Fibroblast of skin of scalp (primary cell): ENCODE measurements at places on chromosomes 12 and 14.
A peak's percentile ranks its signal among the peaks of the same experiment; 100 is the strongest.

GRCh38 chr14:84390010-84390409 lies 1139.9 kb upstream of the FLRT2 start:
- DNase-seq = peak; percentile 14

- DNase-seq = no peak
Observed at GRCh38 chr12:41459111-41459905, 271.2 kb downstream of the PDZRN4 start.

DNA sequence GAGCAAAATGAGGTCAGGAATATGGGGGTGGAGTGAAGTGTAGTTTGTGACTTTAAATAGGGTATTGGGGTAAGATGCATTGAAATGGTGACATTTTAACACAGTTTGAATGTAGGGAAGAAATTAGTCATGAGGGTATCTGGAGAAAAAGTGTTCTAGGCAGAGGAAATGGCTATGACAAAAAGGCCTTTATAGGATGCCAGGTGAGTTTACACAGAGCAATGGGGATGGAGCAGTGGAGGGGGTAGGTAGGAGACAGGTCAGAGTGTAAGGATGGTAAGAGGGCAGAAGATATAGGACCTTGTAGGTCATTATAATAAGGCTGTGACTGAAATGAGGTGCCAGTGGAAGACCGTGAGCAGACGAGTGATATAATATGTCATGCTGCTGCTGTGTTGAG lies 30.4 kb downstream of the HEATR5A start:
- DNase-seq = no peak

- DNase-seq = no peak
Observed at GRCh38 chr12:5309654-5310053, 122.3 kb upstream of the NTF3 start.

GRCh38 chr12:116033765-116034164 lies 243.7 kb downstream of the MED13L start:
- no peak for DNase-seq

- DNase-seq = no peak
Observed at GRCh38 chr12:100993916-100994450, 199.4 kb downstream of the ANO4 start.

- DNase-seq = no peak
Observed at GRCh38 chr14:55963295-55963694, 154.9 kb upstream of the PELI2 start.

DNA sequence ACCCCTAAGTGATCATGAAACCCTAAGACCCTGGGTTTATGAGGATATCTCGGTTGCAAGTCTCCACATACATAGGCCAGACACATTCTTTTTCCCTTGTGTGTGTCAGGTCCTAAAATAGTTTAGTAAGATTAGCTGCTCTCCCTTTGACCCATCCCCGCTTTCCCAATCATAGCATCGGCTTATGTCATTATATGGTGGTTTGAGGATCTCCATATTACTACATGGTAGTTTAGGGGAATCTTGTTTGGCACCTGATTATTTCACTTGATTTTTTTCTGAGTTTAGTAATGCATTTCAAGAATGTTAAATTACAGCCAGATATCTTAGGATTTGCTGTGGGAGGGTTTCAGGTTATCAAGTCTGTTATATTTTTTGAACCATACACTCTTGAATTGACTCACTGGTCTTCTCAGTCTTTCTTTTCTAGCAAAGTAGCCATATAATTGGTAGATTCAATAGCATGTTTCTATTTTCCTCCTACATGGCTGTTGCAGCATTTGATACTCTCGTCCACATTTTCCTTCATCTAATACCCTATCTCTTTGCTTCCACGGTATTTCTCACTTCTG lies 68.3 kb upstream of the TRHDE start:
- DNase-seq = no peak

DNA sequence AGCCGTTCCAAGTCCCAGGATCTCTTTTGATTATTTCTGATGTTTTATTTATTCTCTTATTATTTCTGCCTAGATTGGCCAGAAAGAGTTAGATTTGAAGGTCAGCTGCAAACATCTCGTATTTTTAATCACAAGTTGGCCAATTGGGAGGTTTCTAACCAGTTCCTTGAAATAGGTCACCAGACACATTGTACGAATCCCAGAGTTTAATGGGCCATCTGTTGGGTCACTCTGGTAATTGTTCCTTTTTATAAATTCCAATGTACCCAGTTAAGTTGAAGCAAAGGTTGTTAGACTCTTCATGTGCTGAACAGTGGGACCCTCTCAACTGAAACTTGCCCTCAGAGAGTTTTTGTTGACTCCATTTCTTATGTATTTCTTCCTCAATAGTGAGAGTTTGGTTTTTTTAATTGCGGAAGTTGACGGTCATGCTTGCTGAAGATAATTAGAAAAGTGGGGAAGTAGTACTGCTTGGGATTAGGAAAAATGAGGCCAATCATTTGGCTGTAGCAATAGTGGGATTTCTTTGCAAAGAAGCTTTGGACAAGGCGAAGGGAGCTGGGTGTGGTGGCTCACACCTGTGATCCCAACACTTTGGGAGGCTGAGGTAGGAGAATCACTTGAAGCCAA lies 382.7 kb upstream of the RGS6 start:
- DNase-seq = no peak

- DNase-seq = no peak
Observed at GRCh38 chr12:118537481-118537917, 161.1 kb downstream of the SUDS3 start.

GRCh38 chr12:26036877-26037276 lies 78.4 kb downstream of the RASSF8 start:
- no peak for DNase-seq

DNA sequence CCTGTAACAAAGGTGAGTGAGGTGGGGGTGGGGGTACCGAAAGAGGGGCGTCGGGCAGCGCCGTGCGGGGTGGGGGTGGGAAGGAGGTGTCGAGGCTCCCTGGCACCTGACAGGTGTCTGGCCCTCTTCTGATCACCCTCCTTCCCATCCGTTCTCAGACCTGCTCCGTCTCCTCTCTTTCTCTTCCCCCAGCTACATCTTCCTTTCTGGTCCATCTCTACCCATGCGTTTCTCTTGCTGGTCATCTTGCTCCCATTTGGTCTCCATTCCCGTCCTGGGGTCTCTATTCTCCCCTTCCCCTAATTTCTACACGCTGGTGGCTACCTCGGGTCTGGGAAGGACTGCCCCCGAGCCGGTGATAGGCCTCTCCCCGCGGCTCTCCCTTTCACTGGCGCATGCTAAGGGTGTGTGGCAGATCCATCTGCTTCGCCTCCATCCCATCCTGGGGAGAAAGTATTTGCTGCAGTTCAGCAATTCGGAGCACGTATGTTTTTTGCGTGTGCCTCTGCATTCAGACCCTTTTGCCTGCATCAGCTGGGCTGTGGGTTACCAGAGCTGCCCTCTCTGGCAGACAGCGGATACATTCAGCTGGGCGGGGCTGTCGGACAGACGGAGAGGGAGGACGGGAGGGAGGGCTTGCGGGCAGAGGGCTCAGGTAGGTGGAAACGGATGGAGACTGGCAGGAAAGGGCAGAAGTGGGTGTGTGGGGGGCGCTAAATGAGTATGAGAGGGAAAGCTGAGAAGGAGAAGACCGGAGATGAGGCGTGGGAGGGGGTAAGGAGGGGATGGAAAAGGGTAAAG lies 730 bp downstream of the CLSTN3 start:
- DNase-seq = peak; percentile 45

- DNase-seq = peak; percentile 86
Observed at GRCh38 chr12:58711974-58712373, 208.3 kb downstream of the LRIG3 start.

- peak; percentile 97 for DNase-seq
Observed at GRCh38 chr14:96090441-96091148, 51.4 kb downstream of the C14orf132 start.

- no peak for DNase-seq
Observed at GRCh38 chr12:111606767-111607230, 7.7 kb upstream of the ATXN2 start.

GRCh38 chr12:93805736-93806141 lies 128.6 kb downstream of the CRADD start:
- no peak for DNase-seq

GRCh38 chr12:93514853-93515252 lies 47.5 kb downstream of the MRPL42 start:
- peak; percentile 88 for DNase-seq

DNA sequence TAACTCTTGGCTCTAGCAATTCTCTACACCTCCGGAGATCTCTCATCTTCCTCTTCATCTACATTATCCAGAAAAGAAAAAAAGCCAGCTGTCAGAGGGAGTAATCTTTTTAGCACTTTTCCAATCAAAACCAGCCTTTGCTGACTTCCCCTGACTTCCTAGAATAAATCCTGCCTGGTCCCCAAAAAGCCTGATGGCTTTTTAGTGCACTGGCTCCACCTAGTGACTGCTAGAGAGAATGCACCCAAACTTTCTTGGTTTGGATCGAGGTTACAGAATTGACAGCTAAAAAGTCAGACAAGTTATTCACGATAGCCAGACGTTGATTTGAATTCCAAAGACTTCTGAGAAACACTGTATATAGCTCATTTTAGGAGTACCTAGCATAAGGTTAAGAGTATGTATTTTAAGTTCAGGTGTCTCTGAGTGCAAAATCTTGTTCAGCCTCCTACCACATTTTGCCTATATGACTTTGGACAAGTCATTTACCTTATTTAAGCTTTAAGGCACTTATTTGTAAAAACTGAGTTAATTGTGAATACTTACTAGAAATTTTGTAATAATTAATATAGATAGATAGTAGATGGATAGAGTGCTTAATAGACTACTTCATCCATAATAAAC lies 185.7 kb upstream of the GRIN2B start:
- DNase-seq = peak; percentile 52

DNA sequence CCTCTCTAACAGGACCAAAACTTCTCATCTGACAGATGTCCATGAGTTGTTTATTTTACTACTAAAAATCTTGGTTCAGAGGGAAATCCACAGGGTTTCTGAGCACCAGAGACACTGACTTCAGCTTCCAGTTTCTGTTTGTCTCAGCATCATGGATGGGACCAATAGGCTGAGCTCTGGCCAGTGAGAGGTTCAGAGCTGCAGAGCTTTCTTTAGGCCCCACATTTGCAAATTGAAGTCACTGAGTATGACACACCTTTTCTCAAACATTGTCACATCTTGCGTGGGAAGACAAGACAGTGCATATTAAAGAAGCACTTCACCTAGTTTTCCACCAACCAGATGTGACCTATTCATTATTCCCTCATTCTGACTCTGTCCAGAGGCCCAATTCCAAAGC lies 45.2 kb downstream of the RDH12 start:
- no peak for DNase-seq

DNA sequence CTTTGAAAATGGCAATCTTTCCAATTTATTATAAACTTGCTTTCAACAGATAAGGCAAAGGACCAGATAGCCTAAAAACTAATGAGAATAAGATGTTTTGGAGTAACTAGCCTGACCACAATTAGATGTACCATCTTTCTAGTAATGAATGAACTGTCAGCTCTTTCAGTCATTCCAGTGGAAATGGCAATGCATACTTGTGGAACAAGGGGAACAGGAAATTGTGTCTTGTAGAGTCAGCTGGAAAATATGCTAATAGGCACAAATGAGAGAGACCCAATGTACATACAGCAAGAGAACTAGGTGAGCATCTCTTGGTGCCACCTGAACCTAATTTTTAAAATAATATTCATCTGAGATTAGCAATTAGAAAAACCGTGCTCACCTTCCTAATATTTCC lies 76.1 kb upstream of the GPHB5 start:
- DNase-seq = peak; percentile 25

DNA sequence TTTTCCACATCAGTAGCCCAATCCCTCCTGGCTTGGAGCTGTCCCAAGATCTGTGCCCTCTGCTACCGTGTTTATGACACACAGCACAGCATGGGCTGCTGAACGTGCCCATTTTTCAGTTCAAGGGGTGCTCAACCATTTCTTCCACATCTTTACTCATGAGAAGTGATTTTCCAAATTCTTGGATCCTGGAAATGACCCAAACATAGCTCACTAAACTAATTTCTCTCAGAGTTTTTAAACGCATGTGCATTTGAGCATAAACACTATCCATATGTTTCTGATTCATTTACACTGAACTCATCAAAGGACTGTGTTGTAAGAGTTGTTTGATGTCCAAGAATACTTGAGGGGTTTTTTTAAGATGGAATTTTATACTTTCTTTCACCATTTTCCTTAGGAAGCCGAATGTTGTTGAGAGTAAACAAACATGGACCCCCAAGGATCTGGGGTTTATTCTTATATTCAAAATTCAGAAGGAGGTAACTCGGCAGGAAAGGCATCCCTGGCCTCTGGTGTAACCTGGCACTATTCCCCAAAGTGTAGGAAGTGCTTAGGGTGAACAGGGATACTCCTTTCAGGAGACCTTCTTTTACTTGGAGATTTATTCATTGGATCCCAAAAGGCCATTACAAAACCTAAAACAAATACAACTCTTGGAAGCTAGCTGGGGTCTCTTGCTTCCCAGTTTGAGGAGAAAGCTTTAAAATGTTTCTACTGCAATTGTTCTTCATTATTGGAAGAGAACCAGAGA lies 215.0 kb downstream of the BMP4 start:
- peak; percentile 67 for DNase-seq

GRCh38 chr12:94603434-94604365 lies 46.7 kb downstream of the TMCC3 start:
- DNase-seq = no peak

GRCh38 chr14:24442240-24443052 lies at the start of gene SDR39U1:
Gene SDR39U1 (minus strand): TSS chr14:24442776. CDS start chr14:24442769, 7 bp downstream.
- DNase-seq = peak; percentile 99

DNA sequence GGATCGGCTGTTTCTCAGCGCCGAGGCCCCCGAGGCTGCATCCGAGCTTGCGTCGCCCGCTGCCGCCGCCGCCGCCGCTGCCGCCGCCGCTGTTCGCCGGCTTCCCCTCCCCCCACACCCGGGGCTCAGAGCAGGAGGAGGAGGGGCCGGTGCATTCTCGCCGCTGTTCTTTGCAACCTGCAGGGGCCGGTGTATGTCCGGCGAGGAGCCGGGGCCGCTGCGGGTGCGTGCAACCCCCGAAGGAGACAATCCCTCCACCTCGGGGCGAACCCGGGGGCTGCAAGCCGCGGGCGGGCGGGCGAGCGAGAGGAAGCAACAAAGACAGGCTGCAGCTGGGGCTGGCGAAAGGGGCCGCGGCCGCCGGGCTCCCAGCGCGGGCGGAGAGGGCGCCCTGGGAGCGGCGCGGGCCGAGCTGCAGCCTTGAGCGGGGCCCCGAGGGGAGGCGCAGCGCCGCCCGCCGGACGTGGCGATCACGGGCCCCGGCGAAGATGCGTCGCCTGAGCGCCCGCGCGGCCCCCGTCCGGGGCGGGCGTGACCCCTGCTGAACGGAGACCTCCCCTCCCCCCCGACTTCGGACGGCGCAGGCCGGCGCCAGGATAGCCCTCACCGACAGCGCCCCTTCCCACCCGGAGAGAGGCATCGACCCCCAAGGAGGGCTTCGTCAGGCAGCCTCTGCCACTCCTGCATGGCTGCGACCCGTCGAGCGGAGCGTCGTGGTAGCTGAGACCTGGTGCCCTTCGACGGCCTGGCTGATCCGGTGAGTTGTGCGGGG lies 702 bp downstream of the FAM222A start:
- DNase-seq = peak; percentile 38

GRCh38 chr12:20701106-20701505 lies 6.0 kb downstream of the SLCO1C1 start:
- no peak for DNase-seq

- peak; percentile 37 for DNase-seq
Observed at GRCh38 chr12:67193704-67194103, 75.5 kb upstream of the CAND1 start.

GRCh38 chr14:52053044-52053443 lies 15.8 kb downstream of the NID2 start:
- DNase-seq = peak; percentile 41
